NCI-H2029 treated with DMSO at 0.1 percent for 48 hours (cell line): ENCODE measurements at places on chromosomes 5 and 9.

DNA sequence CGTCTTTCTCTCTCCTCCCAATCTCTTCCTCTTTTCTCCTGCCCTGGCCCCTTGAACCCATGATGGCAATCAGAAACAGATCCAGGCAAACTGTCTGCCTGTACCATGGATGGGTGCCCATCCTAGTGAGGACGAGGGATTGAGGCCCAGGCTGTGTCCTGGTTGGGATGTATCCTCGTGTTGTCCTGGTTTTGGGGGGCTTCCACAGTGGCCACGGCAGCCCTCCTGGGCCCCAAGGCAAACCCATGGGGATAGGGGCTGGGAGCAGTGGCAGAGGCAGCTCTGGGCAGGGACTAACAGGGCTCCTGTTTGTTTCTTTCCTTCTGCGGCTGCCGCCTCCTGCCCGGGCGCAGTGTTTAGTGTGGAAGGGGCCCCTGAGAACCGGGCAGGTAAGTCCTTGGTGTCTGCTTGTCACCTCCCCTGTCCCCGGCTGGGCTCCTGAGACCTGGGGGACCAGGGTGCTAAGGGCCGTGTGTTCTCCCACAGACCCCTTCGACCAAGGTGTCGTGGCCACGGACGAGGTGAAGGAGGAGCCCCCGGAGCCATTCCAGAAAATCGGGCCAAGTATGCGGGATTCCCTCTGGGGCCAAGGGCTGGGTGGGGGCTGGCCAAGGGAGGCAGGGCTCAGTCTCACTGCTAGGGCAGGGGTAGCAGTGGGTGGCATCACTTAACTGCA, 70.0 kb downstream of the AMBP start:
- DNase-seq, result no peak

GRCh38 chr9:111949919-111950318, 53.3 kb downstream of the UGCG start:
- no peak for DNase-seq

GRCh38 chr9:100419166-100419565, 7.8 kb upstream of the MSANTD3 start:
- DNase-seq, result no peak

- no peak for DNase-seq
These were observed 2.9 kb downstream of the NR2F1-AS1 start for GRCh38 chr5:93577854-93578812.

- no peak for DNase-seq
These were observed 99.8 kb downstream of the EFNA5 start for GRCh38 chr5:107570805-107571531.

DNA sequence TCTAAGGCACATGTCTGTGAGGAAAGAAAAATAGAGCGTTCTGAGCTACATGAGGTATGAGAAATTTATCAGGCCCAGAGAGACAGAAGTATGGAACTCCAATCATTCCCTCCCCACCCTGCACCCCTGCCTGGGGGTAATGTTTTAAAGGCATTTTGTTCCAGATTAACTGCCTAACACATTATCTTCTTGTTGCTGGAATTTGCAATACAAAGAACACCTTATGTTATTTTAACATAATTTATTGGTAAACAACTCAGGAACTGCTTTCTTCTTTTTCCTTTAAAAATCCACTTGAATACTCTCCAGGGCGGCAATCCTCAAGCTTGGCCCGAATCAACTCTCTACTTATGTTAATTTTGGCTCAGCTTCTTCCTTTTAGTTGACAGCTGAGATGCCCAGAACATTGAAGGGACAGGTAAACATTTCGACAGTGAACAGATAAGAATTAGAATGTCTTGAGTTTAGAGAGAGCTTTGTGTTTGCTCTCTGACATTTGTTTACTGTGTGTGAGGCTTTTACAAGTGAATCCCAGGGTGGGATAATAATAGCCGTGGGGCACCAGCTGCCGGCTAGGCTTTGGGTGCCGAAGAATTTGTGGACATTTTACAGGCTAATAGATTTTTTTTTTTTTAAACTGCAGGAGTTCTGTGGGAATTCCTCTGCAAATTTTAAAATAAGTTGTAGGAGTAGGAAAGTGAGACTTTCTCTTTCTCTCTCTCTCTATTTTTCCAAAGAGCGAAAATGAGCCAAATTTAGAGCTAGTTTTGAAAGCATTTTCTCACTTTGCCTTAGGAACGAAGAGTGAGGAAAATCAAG, 96.4 kb upstream of the TAF11L2 start:
- DNase-seq, result no peak

DNA sequence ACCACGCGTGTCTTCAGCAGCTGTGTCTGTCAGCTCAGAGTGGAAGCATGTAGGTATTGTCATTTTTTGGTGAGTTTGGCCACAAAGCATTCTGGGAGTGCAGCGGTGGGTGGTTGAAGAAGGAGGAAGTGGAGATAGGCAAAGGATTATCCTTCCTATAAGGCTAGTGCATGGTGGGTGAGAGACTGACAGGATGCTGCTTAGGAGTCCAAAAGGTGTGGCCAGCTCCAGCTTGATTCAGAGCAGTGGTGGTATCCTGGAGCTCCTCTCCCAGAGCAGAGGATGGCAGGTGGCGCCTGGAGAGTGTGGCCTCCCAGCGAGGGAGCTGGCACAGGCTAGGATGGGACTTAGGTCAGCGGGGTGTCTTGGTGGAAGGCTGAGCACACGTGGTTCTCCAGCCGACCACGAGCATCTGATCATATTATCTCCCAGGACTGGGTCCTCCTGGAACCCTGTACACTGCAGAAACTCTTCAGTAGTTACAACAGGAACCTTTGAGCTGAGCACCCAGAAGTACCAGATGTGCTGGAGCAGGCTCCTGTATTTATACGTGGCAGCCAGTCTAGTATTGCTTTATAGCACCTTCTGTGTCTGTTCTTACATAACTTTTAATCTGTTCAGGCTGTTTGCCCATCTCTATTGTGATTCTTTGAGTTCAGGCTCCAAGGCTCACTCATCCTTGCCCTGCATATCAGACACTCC, 29.6 kb downstream of the MAML1 start:
- no peak for DNase-seq

DNA sequence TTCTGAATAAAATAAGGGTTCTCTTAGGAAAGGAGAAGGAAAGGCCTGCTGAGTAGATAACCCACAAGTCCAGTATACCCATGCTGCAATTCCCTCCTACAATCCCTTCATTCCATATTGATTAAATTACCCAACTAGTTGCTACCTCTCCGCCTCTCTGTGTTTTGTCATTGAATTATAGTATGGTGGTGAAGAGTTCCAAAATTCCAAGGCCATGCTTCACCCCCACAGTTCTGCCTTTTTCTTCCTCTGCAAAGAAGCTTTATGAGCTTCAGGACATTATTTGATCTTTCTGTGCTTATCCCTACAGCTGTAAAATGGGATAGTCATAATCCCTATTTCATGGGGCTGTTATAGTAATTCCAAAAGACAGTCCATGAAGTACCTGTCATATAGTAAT, 215.6 kb downstream of the ACTL7B start:
- no peak for DNase-seq

GRCh38 chr5:150352244-150353031, 5.1 kb upstream of the TCOF1 start:
- DNase-seq, result no peak

- DNase-seq, result no peak
These were observed 120.2 kb downstream of the KIAA0825 start for GRCh38 chr5:94498199-94498598.

DNA sequence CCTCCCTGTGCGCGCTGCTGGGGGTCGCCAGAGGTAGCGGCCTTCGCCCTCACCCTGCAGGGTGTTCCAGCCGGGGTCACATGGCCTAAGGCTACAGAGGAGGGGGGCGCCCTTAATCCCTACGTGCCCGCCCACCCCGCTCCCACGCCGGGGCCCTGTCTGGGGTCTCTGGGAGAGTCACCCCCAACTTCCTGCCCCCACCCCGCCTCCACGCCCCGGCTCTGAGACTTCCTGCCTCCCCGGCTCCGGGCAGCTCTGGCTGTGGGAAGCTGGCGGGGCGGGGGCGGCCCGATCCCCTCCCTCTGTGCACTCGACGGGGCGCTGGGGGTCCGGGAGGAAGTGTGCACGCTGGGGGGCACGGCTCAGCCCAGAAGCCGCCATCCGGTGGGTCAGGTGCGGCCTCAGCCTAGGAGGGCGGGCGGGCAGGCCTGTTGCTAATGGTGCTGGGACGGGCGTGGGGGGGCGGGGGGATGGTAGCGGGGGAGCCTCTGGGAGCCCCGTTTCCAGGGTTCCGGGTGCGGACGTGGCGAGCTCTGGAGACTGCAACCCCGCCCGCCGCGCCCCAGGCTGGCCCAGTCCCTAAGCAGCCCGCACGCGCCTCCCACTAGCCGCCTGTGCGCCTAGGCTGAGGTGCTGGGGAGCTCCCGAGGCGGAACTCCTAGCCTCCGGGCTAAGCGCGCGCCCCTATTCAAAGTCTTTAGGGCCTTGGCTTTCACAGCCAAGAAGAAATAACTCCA, 61.6 kb downstream of the CXXC5 start:
- DNase-seq, result no peak

GRCh38 chr5:165497707-165498106, 1992.3 kb downstream of the MAT2B start:
- no peak for DNase-seq

GRCh38 chr5:157245476-157245875, 20.4 kb upstream of the CYFIP2 start:
- DNase-seq, result no peak

DNA sequence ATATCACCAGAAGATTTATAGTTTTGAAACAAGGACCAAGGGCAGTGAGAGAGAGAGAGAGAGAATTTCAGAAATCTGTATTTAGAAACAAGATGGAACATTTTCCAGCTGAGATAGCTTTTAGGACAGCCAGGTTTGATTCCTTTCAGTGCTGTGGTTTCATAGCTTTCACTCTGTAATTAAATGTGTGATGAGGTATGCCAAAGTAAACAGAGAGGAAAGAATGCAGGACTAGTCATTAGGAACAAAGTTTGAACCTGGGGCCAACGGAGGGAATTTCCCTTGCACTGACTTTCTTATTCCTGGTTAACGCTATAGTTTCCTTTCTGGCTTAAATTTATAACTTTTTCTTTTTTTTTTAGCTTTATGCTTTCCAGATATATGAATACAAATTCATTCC, 10.0 kb upstream of the CCL28 start:
- DNase-seq, result peak; percentile 42

DNA sequence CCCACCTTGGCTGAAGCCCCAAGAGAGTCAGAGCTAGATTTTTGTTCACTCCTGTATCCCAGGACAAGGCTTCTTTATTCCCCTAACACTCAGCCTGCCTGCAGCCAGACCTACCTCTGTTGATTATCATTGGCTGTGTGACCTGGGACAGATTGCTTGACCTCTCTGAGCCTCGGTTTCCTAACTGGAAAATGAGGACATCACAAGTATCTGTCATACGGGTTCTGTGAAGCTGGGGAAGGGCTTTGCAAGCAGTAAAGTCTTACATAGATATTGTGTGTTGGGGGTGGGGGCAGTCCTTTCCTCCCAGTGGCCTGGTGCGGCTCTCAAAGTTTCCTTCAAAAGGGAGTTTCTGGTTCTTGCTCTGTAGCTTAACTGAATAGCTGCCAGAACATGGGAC, 2.5 kb upstream of the NEK6 start:
- no peak for DNase-seq

- DNase-seq, result no peak
These were observed 1.2 kb downstream of the SURF4 start for GRCh38 chr9:133374612-133375115.

DNA sequence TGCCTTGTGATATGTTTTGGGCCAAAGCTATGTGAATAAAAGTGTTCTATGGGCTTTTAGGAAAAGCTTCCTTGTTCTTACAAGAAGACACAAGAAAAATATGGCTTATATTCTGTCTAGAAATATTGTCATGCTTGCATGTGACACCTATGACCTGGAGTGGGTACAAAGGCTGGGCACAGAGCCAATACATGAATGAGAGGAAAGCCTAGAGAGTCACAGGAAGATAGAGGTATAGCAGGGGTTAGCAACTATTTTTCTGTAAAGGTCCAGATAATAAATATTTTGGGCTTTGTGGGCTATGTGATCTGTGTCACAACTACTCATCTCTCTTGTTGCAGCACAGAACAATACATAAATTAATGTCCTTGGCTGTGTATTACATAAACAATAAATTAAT, 196.6 kb upstream of the CD180 start:
- peak; percentile 26 for DNase-seq

DNA sequence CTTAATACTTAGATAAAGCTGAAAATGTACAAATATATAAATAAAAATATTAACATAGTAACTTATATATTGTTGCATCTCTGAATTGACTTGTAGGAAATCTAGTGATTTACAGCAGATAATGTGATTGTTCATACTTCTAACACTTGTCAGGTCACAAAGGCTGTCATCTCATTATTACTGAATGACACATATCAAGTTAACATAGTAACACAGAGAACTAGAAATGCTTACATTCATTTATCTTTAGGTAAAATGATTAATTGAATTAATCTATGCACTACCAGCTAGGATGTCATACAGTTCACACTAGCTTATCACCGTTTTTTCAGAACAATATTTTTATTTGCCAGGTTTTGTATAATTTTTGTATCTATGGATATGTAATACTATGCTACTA, 189.8 kb upstream of the SH3GL2 start:
- no peak for DNase-seq

- DNase-seq, result no peak
These were observed 1224.0 kb upstream of the CDH18 start for GRCh38 chr5:21212026-21212425.

- DNase-seq, result peak; percentile 69
These were observed 266.2 kb downstream of the NSG2 start for GRCh38 chr5:174311531-174312269.

GRCh38 chr9:89352874-89353649, 34.8 kb downstream of the SECISBP2 start:
- DNase-seq, result peak; percentile 79

DNA sequence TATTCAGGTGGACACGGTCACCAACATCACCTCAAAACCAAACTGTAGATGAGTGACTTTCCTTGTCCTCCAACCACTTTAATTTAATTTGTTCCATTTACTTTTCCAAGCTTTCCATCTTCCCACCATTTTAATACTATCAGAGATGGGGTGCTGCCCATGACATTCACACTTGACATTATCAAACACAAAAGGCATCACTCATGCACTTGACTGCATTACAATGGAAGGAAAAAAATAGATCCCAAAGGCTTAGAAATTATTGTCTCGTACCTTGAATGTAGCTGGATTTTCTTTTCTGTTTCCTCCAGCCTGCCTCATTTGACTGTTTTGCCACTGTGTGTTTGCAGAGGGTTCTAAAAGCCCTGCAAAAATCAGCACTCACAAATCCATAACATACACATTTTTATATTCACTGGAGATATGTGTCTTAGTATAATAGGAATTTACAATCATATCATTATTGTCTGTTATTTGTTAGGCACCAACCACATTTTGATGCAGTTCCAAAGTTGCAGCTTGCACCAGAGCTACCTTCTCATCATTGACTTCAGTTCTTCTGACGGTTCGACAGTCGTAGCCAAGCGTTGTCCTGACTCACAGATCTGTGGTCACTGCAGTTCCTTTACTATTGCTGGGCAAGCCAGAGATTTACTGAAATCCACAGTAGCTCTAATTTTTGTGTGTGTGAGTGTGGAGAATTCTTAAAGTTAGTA, 712.3 kb upstream of the WWC1 start:
- DNase-seq, result no peak

GRCh38 chr5:125336401-125336800, 590.0 kb upstream of the ZNF608 start:
- DNase-seq, result no peak
